ENCODE measurements at places on chromosomes 13 and 19.

DNA sequence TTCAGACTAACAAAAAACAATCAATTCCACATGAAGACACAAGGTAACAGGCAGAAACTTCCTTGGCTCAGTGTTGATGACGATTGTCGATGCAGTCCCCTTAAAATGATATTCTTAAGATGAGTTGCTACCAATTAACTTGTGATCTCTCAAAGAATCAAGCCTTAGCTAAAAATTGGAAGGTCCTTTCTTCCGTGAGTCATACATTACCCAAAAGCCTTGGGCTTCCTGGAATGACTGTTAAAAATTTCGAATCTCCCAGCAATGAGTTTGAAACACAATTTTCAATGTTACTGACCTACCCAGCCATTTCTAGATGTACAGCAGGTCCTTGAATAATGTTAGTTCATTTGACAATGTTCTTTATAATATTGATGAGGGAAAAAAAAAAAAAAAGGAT lies 28.0 kb upstream of the RB1 start:
- DNase-seq: no peak

- no peak for DNase-seq
Observed at GRCh38 chr13:112525356-112525945, 62.5 kb downstream of the TUBGCP3 start.

DNA sequence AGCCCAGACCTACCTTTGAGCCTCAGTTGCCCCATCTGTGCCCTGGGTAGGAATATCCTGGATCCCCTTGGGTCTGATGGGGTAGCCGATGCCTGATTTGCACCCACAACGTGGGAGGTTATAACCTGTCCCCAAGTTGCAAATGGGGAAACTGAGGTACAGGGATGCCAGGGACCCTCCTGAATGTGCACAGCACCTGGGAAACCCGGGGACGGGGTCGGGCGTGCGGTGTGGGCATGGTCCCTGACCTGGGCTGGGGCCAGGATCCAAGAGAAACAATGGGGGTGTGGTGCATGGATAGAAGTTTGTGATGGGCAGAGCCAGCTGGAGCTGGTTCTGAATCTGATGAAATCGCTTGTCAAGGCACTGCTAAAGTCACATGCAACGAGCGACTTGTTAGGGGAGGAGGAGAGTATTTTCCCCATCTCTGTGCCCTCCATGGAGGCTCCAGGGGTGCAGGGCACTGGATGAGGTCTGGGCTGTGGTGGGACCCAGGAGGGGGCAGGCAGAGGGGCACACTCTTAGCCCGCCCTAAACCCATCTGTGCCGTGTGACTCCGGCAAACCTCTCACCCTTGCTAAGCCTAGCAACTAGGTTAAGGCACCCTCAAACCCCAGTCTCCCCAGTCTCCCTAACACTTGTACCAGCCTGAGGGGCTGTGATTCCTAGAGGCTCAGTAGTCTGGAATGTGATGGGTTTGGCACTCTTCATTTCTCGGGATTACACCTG lies 749 bp downstream of the GDF15 start:
- no peak for DNase-seq

DNA sequence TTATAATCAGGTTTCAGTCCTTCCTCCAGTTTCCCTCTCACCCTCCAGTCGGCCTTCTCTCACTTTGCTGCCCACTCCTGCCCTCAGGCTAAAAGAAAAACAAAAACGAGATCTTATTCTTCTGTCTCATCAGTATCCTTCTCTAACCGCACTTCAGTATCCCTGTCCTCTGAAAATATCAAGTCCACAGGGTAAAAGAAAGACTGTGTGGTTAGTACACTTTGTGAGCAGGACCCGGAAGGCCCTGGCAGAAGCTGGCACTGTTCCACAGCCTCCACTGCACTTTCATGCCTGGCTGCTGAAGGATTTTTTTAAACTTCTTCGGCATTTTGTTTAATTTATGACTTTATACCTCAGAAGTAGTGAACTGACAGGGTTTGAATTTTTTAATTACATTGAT lies 51.8 kb downstream of the TM9SF2 start:
- DNase-seq: no peak

DNA sequence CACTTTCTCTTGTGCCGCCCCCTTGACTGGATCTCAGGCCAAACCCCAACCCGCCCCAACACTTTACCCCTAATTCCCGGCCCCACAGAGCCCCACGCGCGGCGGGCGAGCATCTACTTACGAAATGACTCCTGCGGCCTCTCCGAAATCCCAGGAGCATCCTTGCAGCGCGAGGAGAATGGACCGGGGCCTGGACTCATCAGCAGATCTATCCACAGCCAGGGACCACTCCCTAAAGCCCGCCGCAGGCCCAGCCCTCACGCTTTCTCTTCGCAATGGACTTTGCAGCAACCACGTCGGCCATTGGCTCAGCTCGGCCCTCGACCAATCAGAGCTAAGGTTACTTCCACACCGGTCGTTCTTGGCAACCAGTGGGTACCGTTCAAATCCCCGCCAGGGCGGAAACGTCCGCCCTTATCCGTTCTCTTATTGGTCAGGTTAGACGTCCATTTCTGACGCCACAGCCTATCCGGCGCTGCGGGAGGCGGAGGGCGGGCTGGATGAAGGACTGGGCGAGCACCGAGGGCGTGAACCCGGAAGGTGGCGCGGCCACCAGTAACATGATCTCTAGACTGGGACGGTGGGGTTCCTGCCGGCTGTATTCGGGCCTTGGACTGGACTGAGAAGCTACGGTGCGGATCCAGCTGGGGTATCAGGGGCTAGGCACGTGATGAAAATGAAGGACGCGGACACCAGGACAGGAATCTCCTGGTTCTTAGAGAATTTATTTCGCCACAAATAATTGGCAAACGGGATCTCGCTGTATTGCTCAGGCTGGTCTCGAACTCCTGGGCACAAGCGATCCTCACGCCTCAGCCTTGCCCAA lies at the start of the genes CEP89 and FAAP24:
Gene CEP89 (minus strand): TSS at position 244 of the 826 bp plus-strand sequence. CDS start 84 bp downstream, at position 160.
Gene FAAP24 (plus strand): TSS at position 528 of the 826 bp plus-strand sequence. CDS start 955 bp downstream, outside the sequence.
- DNase-seq: peak; percentile 93

- no peak for DNase-seq
Observed at GRCh38 chr19:2240881-2241760, 4.5 kb downstream of the SF3A2 start.

DNA sequence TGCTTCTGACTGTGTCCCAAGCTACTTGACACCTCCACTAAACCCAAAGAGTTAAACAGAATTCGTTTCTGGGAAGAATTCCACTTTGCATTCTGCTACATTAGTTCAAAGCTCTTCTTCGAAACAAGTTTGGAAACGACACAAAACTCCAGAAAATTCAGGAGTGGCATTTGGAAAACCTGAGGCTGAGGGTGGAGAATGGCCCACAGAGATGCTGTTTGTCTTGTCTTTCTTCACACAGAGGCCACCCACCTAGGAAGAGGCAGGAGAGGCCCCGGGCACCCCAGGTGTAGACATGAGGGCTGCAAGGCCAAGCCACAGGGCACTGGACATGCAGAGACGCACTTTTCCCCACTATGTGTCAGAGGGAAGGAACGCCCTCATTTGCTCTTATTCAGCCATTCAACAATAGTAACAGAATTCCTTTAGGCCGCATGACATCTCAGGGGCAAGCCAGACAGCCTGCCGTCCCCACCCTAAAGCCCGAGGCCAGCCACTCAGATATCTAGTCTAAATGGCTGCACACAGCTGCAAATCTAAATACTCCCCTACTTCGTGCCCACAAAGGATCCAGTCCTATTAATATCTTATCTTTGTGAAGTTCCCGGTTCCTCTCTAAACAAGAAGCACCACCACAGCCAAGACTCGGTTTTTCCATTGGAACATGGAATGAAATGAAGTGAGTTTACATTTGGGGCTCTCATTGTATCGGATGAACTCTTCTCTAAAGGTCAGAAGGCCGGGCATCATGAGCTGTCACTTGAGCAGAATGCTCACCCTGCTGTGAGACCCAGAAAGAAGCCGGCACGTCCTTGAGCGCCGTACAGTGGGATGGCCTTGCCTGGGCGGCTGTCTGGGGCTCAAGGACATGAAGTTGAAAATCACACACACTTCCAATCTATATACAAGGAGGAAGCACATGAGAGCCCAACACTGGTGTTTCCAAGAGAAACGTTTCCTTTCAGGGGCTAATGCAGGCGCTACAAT lies 19.8 kb downstream of the COL4A1 start:
- no peak for DNase-seq

DNA sequence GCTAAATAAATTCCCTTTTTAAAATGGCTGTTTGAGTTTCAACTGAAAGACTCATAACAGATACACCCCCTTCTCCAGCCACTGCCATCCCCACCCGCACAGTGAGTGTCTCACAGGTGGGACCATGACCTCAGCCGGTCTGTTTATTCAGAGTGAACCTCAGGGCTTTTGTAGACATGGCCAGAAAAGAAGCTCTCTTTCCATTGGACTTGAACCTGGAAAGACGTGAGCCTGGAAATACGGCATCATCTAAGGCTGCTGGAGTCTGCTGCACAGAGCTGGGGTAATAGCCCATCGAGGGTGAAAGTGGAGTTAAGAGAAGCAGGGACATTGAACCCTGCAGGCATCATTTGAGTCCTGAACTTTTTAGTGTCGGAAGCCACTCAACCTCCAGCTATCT lies 15.2 kb upstream of the KPNA3 start:
- DNase-seq: no peak

DNA sequence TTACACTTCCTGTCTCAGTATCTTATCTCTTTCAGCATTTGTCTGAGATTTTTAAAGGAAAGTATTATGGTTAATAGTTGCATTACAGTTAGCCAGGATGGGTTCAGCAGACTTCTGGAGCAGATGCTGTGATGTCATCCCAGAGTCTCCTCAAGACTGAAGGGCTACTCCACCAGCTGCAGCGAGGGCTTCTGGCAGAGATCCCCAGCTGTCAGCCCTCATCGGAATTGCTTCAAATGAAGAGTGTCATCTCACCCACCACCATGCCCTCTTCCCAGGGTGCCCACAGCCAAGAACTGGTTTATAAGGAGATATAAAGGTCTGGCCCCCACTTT lies 84.4 kb downstream of the FAM216B start:
- no peak for DNase-seq

DNA sequence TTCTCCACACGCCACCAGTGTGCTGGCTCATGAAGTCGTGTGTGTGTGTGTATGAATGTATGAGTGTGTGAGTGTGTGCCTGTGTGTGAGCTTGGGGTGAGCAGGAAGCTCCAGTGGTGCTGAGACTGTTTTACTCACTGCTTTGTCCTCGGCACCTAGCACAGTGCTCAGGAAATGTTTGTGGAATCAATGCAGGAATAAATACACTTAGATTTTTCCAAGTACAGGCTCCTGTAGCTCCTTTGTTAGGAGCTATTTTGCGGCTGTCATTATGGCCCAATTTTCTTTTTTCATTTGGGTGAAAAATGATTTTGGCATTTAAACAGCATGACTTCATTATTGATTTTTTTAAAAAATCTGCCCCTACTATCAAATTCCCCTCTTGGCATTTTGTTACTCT lies 193.5 kb upstream of the KL start:
- DNase-seq: no peak

GRCh38 chr19:44765033-44765948 lies 12.4 kb upstream of the CBLC start:
- no peak for DNase-seq

GRCh38 chr13:53201454-53202225 lies 173.0 kb downstream of the OLFM4 start:
- DNase-seq: no peak

- peak; percentile 31 for DNase-seq
Observed at GRCh38 chr19:48490981-48491792, 20.4 kb downstream of the LMTK3 start.

Data from stimulated activated CD8-positive, alpha-beta memory T cell treated with anti-CD3 and anti-CD28 coated beads, Interleukin-4, amount 100 ng/mL, for 24 hours (primary cell).